CD4-positive, alpha-beta T cell treated with Interferon alpha-2 for 1 hour (primary cell): ENCODE measurements at places on chromosomes 11 and 22.

- DNase-seq: no peak
These were observed 2.6 kb downstream of the VSIG10L2 start for GRCh38 chr11:125948278-125949051.

DNA sequence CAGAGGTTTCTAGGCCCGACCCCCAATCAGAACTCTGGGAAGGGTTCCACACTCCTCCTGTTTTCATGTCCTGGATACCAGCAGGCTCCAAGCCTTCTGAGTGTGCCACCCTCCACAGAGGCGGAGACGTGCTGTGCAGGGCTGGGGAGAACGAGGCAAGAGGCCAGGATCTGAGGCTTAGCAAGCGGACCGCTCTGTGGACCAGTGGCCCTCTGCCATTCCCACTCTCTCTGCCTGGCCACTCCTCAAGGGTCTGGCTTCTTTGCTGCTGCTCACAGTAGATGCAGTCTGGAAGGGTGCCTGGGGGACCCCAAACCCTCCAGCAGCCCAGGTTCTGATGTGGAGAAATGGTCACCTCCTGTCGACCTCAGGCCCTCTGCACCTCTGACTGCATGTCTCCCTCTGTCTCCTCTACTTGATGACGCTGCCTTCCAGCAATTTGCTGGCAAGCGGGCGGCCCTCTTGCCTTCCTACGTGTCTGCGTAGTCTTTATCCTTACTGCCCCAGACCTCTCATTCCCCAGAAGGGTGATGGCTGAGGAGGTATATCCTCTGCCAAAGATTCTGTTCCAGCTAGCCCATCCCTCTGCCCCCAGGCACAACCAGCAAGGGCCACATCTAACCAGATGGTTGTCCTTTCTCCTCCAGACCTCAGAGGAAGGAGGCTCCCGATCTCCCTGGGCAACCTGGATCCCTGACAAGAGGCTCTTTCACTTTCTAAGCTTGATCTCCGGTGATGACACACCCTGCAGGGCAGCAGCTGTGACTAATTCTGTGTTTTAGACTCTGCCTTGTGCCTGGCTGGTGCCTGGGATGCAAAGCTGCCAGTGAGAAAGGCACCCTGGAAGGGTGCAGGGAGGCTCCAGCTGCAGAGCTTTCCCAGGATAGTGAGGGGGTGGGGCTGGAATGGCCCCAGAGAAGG, 87.3 kb downstream of the NAT10 start:
- DNase-seq: no peak

DNA sequence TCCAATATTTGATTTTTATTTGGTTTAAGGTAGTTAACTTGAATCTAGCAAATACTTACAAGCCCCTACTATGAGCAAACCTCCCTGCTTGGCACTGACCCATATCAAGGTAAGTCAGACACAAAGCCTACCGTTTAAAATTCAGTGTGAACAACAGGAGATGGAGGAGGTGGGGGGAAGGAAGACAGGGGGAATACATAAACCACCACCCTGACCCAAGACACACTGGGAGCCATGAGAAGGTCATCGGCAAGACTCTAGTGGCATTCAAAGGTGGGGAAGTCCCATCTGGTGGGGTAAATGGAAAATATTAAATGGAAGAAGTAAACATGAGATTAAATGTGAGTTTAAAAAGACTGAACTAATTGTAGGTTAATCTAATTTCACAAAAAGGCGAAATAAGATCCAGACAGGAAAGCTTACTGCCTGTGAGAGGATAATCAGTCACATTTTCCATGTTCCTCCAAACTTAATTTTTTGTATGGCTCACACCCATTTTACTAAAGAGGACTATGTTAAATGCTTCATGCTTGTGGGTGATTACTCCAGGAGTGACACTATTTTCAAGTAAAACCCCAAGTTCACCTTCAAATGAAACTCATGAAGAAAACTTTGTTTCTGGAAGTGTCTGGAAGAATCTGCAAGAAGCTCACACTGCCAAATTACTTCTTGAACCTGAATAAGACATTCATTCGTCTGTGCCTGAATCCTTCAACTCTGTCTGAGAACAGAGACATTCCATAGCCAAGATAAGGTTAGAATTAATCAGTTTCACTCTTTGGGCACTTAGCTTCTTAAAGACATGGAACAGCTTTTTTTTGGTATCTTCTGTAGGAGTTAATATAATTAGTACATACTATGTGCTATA, 51.7 kb downstream of the PITPNB start:
- DNase-seq: no peak

DNA sequence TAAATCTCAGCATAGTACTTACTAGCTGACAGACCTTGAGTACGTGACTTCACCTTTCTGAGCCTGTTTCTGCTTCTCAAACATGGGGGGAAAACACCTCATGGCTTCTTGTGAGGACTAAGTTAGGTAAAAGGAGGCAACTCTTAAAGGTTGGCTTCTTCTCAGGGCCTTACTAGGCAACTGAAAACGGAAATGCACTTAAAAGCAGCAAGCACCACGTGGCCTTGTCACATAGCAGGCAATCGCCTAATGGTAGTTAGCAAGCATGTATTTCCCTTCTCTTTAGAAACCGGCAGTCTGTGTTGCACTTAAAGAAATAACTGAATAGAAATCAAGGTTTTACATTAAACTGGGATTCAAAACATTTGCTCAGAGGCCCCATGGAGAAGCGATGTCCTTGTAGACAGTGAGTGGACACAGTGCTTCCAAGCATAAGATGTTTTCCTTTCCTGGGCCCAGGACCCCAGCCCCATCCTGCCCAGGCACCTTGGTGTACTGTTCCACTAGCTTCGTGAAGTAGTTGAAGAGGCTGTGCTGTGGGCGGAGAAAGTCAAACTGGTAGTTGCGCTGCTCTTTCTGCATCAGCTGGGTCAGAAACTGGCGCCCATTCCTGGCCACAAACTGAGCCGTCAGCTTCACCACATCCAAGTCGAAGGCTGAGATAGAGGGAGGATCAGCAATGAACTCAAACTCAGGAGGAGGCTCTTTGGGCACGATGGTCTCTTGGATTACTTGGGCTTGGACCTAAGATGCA, 12.1 kb downstream of the SF3A1 start:
- DNase-seq: no peak

GRCh38 chr11:2234963-2235362, 35.4 kb downstream of the ASCL2 start:
- DNase-seq: no peak

DNA sequence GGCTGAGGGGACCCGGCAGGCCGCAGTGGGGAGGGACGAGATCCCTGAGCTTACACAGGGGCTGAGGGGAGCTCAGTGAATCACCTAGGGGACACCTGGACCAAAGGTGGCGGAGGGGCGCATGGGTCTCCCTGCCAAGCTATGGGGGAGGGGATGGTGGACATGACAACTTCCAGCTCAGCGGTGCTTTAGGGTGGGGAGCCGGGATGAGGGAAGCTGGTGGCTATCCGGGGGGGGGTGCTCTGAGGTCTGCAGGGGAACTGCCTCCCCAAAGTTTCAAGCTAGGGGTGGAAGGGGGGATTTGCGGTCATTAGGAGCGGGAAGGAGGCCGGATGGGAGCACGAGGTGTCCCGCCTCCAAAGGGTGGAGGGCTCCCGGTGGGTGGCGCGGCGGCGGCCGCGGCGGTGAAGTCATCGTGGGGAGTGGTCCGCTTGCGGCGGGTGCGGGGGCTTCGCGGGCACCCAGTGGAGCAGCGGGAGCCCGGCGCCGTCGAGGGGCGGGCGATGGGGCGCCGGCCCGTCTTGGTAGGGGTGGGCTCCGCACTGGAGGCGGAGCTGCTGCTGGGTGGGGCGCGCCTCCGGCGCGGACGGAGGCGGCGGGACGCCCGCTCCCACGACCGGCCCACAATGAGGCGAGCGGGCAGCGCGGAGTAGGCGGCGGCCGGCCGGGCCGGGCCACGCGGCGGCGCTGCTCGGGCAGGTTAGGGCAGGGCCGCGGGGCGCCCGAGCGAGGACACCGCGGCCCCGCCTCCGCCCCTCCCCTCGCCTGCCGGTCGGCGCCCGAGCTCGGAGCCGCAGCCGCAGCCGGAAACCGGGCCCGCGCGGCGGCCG, at the start of gene MICALL1:
Gene MICALL1 (plus strand): TSS at position 764 of the 830 bp plus-strand sequence. CDS start 126 bp downstream, outside the sequence.
- DNase-seq: peak; percentile 58

- no peak for DNase-seq
These were observed 122.3 kb downstream of the GRIK4 start for GRCh38 chr11:120633616-120634393.

GRCh38 chr11:121928597-121929580, 187.1 kb downstream of the BLID start:
- DNase-seq: no peak

DNA sequence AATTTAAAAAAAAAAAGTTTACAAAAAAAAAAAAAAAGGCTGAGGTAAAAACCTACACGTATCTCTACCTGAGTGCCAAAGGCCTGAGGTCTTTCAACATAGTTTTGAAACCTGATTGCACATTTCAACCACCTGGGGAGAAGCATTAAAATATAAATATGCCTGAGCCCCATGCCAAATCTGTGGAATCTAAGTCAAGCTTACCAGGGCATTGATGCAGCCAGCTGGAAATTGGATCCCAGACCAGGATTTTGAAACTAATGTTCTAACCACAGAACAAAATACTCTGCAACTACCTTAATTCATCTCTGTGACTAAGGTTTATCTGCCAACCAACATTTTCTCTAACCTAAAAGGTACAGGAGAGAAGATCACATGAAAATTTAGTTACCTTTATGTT, 38.8 kb upstream of the CHRNA10 start:
- DNase-seq: no peak

- no peak for DNase-seq
These were observed 31.8 kb upstream of the CCDC34 start for GRCh38 chr11:27394781-27395228.

GRCh38 chr11:103872748-103873147, 163.7 kb upstream of the DDI1 start:
- DNase-seq: no peak

- DNase-seq: no peak
These were observed 46.1 kb downstream of the RASSF10 start for GRCh38 chr11:13055200-13055599.

DNA sequence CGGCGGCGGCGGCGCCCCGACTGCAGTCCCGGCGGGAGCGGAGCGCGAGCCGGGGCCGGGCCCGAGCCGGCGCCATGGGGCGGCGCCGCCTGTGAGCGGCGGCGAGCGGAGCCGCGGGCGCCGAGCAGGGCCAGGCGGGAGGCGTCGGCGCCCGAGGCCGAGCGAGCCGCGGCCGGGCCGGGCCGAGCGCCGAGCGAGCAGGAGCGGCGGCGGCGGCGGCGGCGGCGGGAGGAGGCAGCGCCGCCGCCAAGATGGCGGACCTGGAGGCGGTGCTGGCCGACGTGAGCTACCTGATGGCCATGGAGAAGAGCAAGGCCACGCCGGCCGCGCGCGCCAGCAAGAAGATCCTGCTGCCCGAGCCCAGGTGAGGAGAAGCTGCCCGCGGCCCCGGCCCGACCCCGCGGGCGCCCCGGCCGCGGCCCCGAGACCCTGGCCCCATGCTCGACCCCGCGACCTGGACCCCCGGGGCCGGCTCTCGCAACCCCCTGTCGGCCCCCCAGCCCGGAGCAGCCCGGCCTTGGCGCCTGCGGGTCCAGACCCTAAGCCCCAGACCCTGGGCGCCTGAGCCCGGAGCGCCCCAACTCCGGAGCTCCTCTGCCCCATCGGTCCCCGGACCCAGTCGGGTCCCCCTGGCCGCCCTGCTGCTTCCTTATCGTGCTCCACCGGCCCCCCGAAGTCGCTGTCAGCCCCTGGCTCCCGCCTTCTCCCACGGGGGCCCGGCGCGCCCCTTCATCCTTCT, at the start of gene GRK2:
Gene GRK2 (plus strand): TSS at position 25 of the 739 bp plus-strand sequence. CDS start 227 bp downstream, at position 252.
- DNase-seq: peak; percentile 40

- DNase-seq: no peak
These were observed 18.9 kb downstream of the TOM1 start for GRCh38 chr22:35318346-35319215.

DNA sequence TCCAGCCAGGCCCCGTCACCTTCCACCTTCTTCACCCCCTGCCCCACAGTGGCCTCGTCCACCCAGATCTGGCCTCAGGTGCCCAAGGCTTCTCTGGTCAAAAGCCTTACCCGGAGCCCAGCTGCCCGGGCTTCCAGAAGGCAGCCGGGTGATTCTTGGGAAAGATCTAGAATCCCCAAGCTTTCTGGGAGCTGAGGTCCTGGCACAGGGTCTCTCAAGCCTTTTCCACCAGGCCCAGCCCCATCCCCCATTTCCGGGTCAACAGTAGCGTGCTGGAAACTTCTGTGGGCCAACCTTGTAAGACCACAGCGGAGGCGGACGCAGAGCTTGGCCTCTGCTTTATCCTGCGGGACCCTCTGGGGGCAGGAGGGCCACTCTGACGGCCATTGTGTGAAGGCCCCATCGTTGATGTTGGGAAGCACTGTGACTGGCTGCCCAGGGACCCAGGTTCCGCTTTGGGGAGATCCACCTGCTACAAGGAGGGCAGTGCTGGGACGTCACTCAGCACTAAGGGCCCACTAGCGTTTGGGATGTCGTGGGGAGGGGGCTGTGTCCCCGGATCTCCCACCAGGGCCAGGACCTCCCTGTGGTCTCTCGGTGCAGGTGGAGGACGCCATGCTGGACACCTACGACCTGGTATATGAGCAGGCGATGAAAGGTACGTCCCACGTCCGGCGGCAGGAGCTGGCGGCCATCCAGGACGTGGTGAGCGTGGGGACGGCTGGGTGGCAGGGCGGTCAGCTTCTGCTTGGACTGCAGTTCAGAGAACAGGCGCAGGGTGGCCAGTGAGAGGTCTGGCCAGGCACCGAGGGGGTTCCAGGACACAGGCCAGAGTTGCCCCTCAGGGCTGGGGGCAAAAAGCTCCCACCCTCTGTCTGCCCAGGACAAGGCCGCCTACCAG, 11.5 kb downstream of the TSPAN32 start:
- no peak for DNase-seq

DNA sequence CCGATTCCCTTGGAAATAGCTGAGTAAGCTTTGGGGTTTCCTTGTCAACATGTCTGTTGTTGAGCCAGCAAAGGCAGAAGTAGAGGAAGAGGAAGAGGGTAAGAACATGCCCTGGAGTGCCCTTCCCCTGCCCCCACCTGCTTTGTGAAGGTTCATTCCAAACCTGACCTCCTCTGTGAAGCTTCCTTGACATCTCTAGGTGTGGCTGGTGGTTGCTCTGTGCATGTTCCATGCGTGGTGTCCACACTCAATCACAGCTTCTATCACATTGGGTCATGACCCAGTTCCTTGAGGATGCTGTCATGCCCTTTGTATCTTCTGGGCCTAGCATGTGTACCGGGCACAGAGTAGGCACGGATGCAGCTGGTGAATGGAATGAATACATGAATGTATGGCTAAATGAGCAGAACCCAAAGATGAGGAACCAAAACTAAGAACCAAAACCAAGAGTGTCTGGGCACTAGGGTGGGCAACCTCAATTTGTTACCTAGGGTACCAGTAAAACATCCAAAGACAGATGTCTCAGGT, 23.7 kb upstream of the FXYD6 start:
- no peak for DNase-seq

DNA sequence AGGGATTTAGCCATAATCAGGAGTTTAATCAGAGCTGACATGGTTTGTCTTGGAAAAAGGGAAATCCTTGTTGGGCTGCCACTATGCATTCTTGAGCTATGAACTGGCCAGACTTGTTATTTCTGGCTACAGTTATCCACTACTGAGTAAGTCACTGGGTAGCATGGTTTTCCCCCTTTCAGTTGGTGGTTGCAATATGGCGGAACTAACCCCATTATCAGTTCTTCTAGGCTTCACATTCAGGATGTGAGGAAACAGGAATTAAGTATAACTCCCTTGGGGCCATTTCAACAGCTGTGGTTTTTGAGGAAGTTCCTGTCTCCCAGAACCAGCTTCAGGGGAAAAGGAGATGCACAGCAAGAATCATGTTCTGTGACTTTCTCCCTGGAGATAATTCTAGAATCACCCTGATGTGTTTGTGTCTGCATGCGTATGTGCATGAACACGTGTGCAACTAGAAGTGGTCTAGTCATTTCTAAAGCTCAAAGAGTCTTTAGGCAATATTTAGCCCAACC, 103.0 kb upstream of the CD44 start:
- DNase-seq: peak; percentile 43

- no peak for DNase-seq
These were observed 49.3 kb upstream of the CD44 start for GRCh38 chr11:35089666-35090065.
